ENCODE measurements at places on chromosomes 5 and 9.

DNA sequence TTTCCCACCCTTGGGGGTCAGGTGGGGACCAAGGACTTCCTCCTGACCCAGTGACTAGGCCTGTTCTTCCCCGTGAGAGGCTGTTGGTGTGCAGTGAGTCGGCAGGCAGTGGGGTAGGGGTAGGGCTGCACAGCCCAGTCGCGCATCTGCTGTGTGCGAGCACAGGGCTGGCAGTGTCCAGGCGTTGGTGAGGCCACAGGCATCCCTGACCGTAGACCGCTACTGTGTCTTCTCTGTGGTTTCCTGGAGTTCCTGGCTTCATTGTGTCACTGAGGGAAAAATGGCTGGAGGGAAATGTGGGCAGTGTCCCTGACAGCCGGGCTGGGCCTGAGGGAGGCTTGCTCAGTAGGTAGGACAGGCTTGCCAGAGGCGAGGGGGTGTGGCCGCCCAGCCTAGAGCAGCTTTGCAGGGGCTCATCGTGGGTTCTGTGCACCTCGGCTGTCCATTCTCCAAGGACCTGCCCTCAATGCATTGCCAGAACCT lies 95.4 kb downstream of the CACNA1B start:
- DNase-seq, result no peak

DNA sequence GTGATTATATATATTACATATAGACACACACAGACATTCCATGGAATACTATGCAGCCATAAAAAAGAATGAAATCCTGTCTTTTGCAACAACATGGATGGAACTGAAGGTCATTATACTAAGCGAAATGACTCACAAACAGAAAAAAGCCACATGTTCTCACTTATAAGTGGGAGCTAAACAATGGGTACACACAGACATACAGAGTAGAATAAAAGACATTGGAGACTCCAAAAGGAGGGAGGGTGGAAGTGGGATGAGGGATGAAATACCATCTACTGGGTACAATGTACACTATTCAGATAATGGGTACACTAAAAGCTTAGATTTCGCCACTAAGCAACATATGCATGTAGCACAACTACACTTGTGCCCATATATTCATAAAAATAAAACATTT lies 170.0 kb upstream of the RGMB start:
- no peak for DNase-seq

DNA sequence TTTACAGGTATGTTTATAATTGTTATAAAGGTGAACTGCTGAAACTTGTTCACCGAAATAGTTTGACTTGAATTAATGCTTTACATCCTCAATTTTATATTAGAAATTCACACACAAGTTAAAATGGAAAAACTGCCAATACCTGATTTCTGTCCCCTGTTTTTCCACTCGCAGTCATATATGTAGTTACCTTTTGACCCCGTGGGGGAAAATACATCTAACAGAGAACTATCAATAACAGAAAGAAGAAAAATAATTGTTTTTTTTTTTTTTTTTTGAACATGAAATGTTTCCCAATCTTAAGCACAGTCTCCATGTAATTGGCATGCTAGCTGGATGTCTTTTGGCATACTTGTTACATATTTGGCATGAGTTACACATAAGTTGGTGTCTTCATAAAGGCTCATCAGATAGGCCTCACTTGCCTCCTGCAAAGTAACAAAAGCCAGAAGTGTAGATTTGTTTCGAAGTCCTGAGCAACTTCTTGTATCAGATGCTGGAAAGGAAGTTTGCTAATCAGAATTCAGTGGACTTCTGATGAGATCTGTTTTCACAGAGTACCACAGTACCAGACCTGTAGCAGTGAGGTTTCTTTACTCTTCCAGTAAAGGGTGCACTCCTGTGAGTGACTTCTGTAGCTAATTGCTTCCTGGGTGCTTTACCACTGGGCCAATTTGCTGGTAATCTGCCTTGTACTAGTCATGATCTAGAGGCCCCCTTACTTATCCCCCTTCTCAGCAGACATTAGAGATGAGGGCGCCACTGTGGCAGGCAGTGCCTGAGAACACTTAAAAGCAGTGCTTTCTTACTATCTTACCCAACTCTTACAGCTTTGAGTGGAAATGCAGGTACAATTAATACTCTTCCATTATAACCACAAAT lies 36.2 kb upstream of the CXXC5 start:
- DNase-seq, result no peak

- no peak for DNase-seq
Measured at GRCh38 chr5:1249366-1250280, 24.4 kb downstream of the SLC6A18 start.

GRCh38 chr9:121842612-121842978 lies 191.2 kb downstream of the DAB2IP start:
- no peak for DNase-seq

GRCh38 chr5:132839426-132840301 lies 9.2 kb upstream of the SHROOM1 start:
- DNase-seq, result no peak

DNA sequence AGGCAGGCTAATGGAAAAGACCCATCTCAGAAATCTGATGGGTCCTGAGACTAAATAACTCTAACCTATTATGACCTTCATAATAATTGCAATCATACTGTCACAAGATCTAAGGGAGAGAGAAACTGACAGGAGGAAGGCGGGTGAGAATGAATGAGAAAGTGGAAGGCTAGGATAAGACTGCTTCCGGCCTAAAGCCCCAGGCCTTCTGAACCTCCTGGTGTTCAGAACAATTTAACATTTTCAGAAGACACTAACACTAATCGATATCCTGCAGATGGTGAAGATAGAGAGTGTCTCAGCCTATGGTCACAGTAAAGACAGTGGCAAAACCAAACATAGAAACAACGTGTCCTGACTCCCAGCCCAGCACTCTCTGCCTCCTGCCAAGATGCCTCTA lies 1.2 kb downstream of the RPS14 start:
- DNase-seq, result no peak

GRCh38 chr5:80623999-80624398 lies 30.5 kb upstream of the MSH3 start:
- DNase-seq, result no peak

DNA sequence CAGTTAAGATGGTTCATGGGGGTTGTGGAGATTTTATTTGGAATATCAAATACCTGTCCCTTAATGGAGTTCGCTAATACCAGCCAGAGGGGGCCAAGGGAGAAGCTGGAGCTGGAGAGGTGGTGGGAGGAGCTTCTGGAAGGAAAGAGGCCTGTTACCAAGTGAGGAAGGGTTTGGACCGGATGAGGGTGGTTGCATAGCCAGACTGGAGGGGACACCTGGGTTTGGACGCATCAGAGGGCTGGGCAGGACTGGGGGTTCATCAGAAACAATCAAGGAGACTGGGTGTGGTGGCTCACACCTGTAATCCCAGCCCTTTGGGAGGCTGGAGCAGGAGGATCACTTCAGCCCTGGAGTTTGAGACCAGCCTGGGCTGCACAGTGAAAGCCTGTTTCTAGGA lies 111.8 kb upstream of the IER5L start:
- no peak for DNase-seq

- DNase-seq, result peak; percentile 2
Measured at GRCh38 chr5:10860645-10861422, 99.8 kb upstream of the DAP start.

DNA sequence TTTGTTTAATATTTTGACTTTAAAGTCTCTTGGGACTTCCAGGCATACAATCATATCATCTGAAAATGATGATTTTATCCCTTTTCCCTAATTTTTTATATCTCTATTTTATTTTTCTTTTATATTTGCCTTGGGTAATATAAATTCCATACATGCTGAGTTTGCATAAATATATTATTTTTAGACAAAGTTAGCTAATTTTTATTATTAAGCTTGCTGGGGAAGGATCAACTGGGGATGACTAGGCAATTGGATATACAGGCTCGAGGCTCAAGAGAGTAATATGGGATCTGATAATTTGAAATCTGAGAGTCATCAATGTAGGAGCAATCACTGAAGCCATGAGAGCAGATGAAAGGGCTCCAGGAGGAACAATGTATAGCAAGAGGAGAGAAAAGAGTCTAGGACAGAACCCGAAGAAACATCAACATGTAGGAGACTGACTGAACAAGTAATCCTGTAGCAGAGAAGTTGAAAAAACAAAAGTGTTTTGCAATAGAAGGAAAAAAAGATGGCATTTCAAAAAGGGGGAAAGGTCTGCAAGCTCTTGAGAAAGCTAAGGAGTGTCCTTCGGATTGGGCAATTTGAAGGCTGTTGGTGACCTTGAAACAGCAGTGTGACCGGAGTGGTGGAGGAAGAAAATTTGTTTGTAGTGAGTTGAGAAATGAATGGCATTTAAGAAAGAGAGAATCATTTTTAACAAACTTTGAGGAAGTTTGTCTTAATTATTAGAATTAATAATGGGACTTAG lies 17.0 kb upstream of the RHOBTB3 start:
- no peak for DNase-seq

- no peak for DNase-seq
Measured at GRCh38 chr9:112599732-112600131, 113.1 kb downstream of the KIAA1958 start.

DNA sequence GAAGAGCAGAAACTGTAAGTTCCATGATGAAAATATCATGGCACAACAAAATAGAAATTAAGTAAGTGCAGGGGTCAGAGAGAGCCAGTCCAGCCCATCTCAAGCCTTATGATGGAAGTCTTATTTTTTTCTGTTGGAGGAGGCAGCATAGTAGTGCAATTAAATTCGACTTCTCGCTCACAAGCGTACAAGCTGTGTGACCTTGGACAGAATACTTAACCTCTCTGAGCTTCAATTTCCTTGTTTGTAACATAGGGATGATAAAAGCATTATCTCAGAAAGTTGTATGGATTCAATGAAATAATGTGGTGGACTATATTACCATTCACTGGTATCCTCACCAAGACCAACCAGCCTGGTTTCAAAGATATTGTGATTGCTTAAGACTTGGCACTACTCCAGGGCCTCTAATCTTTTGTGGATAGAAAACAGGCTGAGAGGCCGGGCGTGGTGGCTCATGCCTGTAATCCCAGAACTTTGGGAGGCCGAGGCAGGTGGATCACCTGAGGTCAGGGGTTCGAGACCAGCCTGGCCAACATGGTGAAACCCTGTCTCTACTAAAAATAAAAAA lies 26.8 kb upstream of the MVB12B start:
- DNase-seq, result no peak

DNA sequence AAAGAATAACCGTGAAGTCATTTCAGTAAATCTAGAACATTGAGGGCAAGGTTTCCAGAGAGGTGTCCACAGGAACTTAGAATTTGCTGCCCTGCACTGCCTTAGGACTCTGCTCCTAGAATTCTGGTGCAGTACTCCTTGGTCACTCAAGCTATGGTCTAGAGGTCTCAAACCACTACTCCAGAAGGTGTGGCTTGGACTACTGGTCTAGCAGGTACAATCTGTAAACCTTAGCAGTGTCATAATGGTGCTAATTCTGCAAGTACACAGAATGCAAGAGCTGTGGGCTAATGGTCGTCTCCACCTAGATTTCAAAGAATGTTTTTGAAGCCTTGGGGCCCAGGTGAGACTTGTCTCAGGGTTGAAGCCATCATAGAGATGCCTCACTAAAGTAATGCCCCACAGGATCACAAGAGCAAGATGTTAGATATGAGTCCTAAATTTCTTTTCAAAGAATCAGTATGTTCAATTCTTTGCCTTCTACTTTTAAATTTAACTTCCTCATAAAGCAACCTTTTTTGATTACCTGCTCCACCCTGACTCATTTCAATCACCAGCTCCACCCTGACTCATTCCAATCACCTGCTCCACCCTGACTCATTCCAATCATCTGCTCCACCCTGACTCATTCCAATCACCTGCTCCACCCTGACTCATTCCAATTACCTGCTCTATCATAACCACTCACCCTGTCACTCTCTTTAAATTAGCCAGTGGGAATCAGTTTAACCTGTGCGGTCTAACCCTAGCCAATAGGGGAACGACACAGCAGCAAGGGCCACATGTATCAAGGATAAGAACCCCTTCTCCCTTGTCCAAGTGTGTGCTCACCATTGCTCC lies 1111.8 kb upstream of the ACO1 start:
- no peak for DNase-seq

- DNase-seq, result no peak
Measured at GRCh38 chr5:40601198-40601868, 78.4 kb upstream of the PTGER4 start.

- no peak for DNase-seq
Measured at GRCh38 chr5:179762079-179762780, 29.6 kb downstream of the MAML1 start.

DNA sequence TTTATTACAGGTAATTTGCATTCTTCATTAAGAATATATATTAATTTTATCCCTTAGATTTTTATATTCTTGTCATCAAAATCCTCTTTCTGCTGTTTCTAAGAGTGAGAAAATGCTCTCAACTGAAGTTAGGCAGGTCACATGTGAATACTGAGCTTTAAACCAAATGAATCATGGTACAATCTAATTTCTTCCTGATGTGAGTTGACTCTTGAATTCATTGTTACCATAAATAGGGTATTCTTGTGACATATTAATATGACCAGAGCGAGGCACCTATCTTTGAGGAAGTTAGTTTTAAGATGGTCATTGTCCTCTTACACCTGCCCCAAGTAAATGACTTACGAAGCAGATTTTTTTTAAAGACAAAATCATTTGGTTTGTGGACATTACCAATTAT lies 17.4 kb downstream of the C9orf85 start:
- DNase-seq, result no peak

DNA sequence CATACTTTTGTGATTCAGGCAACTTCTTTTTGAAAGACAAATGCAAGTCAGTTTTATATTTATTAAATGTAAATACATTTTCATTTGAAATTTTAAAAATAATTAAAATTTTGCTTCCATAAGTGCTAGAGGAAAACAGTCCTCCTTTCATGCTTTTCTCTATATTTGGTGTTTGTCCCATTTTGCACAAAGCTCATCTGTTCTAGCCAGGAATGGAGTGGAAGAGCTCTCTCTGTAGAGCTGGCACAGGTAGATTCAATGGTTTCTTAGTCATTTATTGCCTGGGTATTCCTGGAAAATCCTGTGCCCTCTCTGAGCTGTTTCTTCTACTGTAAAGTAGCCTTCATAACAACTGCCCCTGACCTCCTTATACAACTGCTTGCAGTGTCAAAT lies 267.6 kb upstream of the HAPLN1 start:
- no peak for DNase-seq

DNA sequence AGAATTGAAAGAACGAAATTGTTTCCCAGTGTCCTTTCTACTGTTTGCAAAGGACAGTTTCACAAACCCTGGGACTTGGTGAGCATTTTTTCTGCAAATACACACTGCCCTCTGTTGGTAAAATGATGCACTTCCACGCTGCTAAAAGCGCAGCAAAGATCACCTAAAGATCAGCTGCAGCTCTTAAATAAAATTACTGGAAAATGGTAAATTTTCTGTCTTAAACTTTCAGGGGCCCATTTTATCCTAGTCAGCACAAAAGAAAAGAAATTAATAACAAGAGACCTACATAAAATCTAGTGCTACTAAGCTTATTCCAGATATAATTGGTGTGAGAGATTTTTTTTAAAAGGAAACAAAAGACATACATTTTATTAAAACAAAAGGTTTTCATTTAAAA lies 566.0 kb downstream of the CAAP1 start:
- peak; percentile 53 for DNase-seq

- peak; percentile 90 for DNase-seq
Measured at GRCh38 chr9:107711542-107711941, 222.0 kb upstream of the KLF4 start.

- DNase-seq, result no peak
Measured at GRCh38 chr5:104998572-104998971, 1436.0 kb upstream of the NUDT12 start.

Measured in GM04504 (cell line).